Kidney (tissue), 22 donors: ENCODE measurements at places on chromosomes 5 and 9. TPM values are rescaled to one million over a fixed set of nuclear protein-coding genes. Genes with fewer than 3 reads are reported as not detected.
A peak's percentile ranks its signal among the peaks of the same experiment; 100 is the strongest.

GRCh38 chr9:83199240-83199639, 136.3 kb upstream of the RASEF start:
- no peaks in the 10 kb centered on the region for H3K27me3 ChIP-seq
- DNase-seq, result peak; percentile 45
- H3K4me3 ChIP-seq, result no peak overlapping the region
- no peaks in the 10 kb centered on the region for H3K4me1 ChIP-seq

- no peak for DNase-seq
- no peaks in the 10 kb centered on the region for H3K4me1 ChIP-seq
- H3K36me3 ChIP-seq, result no peaks in the 10 kb centered on the region
- H3K27me3 ChIP-seq, result no peaks in the 10 kb centered on the region
Observed at GRCh38 chr5:126801992-126802294, 25.0 kb downstream of the LMNB1 start.

DNA sequence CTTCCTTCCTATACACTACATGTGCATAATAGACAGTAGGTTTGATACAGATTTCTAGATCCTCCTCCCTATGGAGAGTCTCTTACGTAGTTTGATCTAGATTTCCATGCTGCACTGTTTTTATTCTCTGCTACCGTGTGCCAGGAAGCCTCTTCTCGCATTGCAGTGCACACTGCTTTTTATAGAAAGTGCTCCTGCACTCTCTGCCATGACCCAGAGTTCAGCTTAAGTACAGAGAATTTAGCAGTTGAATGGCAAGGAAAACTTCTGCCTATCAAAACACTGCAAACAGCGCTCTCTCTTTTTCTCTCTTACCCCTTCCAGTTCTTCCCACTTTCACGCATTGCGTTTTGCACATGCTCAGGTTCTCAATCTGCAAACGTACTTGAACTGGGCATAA, 187.4 kb downstream of the ARHGAP26 start:
- H3K27ac ChIP-seq, result no peak overlapping the region
- no peaks in the 10 kb centered on the region for H3K4me1 ChIP-seq
- no peak overlapping the region for H3K4me3 ChIP-seq
- DNase-seq, result no peak
- H3K36me3 ChIP-seq, result no peaks in the 10 kb centered on the region

- H3K4me1 ChIP-seq, result no peaks in the 10 kb centered on the region
- no peak for DNase-seq
- no peaks in the 10 kb centered on the region for H3K36me3 ChIP-seq
- H3K27ac ChIP-seq, result no peak overlapping the region
- no peak overlapping the region for H3K4me3 ChIP-seq
Observed at GRCh38 chr5:43363445-43364152, 48.6 kb downstream of the CCL28 start.

DNA sequence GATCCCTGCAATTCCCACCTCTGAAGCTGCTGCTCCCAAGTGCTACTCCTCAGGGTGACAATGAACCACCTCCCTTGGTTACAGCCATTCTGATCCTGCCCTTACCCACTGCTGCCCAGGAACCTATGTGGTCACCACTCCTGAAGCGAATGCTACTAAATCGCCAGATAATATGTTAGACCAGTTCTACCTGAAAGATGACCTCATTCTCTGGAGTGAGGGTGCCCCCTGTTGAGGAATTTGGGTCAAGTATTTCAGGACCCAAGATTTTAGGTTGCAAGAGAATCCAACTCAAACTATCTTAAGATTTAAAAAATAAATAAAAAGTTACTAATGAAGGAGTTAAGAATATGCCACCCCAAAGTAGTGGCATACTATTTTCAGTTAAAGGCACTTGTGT, 5.8 kb upstream of the SNAPC3 start:
- no peak overlapping the region for H3K4me3 ChIP-seq
- H3K27ac ChIP-seq, result no peak overlapping the region
- peak; percentile 59 for DNase-seq

DNA sequence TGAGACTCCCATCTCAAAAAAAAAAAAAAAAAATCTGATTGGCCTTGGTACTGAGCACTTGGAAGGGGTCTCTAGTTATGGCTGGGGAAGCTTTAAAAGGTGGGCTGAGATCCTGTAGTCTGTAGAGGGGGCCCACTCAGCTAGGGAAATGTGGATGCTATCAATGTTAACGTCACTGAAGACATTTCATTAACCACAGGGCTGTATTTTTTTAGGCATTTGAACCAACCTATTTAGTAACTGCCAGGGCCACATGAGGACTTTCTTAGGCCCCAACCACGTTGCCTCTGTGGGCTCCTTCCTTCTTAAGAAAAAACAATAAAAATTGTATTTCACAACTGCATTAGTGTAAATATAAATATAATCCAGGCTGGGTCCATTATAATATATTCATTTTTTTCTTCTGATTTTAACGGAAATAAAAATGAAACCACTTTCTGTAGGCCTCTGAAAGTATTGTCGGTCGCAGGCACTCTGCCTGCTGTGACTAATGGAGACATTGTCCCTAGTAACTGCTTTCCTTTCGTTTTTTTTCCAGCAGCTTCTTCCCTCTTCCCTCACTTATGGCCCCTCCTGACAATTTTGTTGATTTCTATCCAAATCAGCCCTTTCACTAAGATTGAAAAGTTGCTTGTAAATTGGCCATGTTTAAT, 71.6 kb downstream of the GCNT1 start:
- no peak overlapping the region for H3K27ac ChIP-seq
- no peaks in the 10 kb centered on the region for H3K27me3 ChIP-seq
- no peaks in the 10 kb centered on the region for H3K4me1 ChIP-seq
- DNase-seq, result no peak
- no peak overlapping the region for H3K4me3 ChIP-seq

DNA sequence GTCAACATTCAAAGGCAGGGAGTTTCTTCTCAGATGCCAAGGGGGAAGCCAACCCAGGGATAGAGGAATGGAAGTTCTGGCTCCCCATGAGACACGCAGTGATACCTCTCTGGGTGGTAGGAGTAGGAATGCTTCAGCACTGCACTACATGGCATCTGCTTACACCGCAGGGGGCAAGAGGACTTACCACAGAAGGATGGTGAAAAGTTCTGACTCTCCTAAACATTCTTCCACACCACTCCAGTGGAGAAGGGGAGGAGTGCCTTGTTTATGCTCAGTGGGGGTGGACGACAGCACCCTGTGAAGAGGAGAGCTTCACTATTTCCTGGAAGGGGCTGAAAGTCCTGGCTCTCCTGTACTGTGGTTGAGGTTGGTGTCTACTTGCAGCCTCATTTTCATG, 1011.3 kb upstream of the WWC1 start:
- H3K4me3 ChIP-seq, result no peak overlapping the region
- no peak for DNase-seq
- no peaks in the 10 kb centered on the region for H3K27me3 ChIP-seq
- H3K27ac ChIP-seq, result no peak overlapping the region

GRCh38 chr5:139637438-139638089, 10.6 kb upstream of the CXXC5 start:
- peaks cover 63% of the 10 kb centered on the region for H3K4me1 ChIP-seq
- no peaks in the 10 kb centered on the region for H3K36me3 ChIP-seq
- H3K27ac ChIP-seq, result peak overlapping the region; percentile 95
- H3K4me3 ChIP-seq, result peak overlapping the region; percentile 53

The MOB3B gene
- 22.5 TPM for total RNA-seq

DNA sequence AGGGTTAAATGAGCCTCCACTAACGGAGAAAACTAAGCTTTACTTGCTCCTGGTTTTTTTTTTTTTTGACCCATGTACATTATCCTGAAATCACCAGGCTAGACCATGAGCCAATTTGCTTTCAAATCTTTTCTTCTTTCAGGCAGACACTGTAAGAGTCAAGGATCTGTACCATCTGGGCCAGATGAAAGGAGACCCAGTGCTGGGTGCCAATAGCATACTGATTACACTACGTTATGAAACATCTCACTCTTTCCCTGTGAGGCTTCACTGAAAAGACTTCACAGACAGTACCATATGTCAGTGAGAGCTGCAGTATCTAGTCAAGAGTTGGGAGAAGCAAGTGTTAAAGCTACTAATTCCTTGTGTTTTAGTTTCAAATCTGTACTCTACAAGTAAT, 161.2 kb upstream of the PTPRD start:
- no peak overlapping the region for H3K4me3 ChIP-seq
- no peak for DNase-seq

DNA sequence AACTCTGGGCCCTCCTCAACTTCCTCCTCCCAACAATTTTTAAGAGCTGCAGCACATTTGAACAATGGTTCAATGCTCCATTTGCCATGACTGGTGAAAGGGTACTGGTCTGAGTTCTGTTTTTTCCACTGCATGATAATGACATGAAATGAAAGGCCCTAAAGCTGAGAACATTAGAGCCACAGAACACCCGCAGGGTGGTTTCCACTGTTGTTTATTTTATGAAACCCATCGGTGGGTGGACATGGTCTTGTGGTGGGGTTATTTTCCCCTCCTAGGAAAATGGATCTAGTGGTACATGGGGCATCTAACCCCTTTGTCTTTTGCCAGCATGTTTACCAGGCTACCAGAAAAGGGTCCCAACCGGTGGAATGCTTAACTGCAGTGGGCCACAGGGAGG, 71.8 kb downstream of the SMARCA2 start:
- H3K27me3 ChIP-seq, result no peaks in the 10 kb centered on the region
- H3K27ac ChIP-seq, result no peak overlapping the region
- no peak overlapping the region for H3K4me3 ChIP-seq
- peaks cover 5% of the 10 kb centered on the region for H3K36me3 ChIP-seq
- no peak for DNase-seq

The PALM2AKAP2 gene
- total RNA-seq, result 10.6 TPM

The PLK2 gene
- 53.1 TPM for total RNA-seq

DNA sequence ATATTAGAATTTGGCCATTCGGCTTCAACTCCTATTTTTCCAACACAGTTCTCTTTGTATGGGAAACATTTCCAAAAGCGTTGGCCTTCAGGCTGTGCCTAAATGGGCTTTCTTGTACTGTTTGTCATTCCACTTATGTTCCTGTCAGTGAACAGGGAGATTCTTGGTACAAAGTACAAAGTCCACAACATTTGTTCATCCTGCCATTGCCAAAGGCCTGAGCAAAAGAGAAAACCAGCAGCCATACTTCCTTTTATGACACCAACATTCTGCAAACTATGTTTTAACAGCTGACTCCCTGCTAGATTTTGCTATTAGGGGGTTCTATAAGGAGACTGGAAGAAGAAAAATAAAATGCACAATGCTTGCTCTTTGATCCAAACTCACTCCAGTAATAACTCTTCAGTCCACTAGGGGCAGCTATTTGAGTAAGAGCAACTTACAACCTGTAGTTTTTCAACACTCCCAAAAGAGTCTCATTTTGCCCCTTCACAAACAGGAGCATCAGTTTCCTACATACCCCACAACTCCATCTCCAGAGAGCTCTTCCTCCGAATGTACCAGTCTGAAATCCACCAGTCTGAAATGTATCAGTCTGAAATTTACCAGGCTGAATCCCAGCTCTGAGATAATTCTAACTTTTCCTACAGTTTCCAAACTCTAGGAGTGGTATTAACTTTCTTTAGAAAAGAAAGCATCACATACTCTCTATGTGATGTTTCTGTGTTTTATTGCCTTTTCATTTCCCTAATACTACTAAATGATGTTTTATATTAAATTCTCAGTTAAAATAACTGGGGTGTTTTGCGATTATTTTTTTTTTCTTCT, 693.8 kb downstream of the DNAH5 start:
- H3K27ac ChIP-seq, result peak overlapping the region; percentile 41
- H3K4me1 ChIP-seq, result no peaks in the 10 kb centered on the region
- no peak overlapping the region for H3K4me3 ChIP-seq
- no peaks in the 10 kb centered on the region for H3K27me3 ChIP-seq

DNA sequence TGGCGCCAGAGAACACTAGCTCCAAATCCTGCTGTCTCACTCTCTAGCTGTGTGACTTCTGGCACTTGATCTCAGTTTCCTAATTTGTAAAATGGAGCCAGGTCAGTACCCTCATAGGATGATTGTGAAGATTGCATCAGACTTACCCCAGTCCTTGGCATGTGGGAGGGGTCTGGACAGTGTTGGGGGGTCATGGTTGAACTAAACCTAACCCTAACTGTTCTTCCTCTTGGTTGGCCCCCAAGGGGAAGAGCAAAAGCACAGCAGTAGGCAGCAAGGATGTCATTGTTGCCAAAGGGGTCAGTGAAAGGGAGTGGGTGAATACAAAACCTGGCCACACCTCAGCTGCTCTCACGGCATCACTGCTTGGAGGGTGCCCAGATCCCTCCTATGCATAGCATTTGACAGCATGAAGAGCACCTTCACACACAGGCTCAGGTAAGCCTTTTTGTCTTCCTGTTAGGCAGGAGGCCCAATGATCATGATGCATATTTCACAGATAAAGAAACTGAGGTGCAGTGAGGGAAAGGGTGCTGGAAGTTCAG, 15.7 kb upstream of the CXCL14 start:
- H3K36me3 ChIP-seq, result no peaks in the 10 kb centered on the region
- no peaks in the 10 kb centered on the region for H3K27me3 ChIP-seq
- no peaks in the 10 kb centered on the region for H3K4me1 ChIP-seq
- DNase-seq, result no peak
- H3K27ac ChIP-seq, result no peak overlapping the region

DNA sequence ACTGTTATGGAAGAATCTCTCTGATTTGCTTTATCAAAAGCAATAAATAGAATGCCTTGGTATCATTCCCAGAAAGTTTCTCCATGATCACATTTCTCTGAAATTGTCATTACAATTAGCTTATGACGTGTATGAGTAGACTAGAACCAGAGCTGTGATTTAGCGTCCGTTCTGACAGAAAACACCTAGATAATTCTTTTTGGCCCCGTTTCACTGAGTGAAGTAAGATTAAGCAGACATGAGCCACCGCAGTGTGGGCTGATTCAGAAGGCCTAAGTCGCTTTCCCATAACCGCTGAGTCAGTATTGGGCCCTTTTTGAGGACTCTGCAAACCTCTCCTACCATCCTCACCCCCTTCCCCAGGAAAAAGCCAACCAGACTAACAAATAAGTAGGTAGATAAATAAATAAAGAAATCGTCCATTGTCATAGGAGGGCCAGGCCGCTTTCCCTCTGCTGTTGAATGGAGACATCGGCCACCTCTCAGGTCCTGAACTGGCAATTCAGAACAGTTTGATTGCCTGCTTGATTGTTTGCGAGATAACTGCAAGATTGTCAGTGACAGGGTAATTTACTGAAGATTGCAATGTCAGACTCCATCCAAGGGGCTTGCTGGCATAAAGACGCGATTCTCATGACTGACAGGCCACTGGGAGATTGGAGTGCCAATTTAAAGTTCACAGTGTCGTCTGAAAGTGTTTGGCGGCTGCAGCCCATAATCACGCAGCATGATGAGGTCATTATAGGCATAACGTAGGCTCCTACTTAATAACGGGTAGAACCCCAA, 105.0 kb upstream of the WWC1 start:
- no peaks in the 10 kb centered on the region for H3K27me3 ChIP-seq
- H3K27ac ChIP-seq, result no peak overlapping the region
- H3K4me1 ChIP-seq, result no peaks in the 10 kb centered on the region
- no peak overlapping the region for H3K4me3 ChIP-seq

GRCh38 chr5:79020861-79021561, 35.9 kb upstream of the ARSB start:
- peaks cover 7% of the 10 kb centered on the region for H3K4me1 ChIP-seq
- H3K27ac ChIP-seq, result no peak overlapping the region
- DNase-seq, result peak; percentile 74
- no peaks in the 10 kb centered on the region for H3K27me3 ChIP-seq

The CD72 gene
- 7.1 TPM for total RNA-seq

- no peak overlapping the region for H3K27ac ChIP-seq
- no peaks in the 10 kb centered on the region for H3K4me1 ChIP-seq
- DNase-seq, result no peak
- H3K27me3 ChIP-seq, result peaks cover 10% of the 10 kb centered on the region
- H3K4me3 ChIP-seq, result no peak overlapping the region
Observed at GRCh38 chr5:3187771-3188425, 407.7 kb upstream of the IRX1 start.

GRCh38 chr5:91042936-91043255, 340.2 kb downstream of the ARRDC3 start:
- no peaks in the 10 kb centered on the region for H3K36me3 ChIP-seq
- no peak overlapping the region for H3K27ac ChIP-seq

The TAS2R1 gene
- not detected for total RNA-seq

The CNTNAP3 gene
- total RNA-seq, result 7.1 TPM
